Fibroblast of lung (primary cell): ENCODE measurements at places on chromosomes 3 and 15.

DNA sequence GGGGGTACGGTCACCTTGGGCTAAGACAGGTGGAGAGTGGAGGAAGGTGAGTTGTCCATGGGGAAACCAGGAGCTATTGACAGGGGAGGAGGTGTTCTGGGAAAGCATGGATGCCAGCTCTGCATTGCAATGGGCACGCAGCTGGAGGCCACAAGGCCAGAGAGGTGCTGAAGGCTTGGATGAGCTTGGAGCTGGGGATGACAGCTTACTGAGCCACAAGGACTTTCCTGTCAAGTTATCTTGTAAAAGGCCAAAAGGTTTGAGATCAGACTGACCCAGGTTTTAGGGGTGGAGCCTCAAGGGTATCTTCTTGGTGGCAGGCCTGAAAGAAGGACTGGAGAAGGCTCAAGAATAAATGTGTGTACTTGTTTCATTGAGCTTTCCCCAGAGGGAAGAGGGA, 115.2 kb downstream of the ASB7 start:
- no peak overlapping the region for H3K27ac ChIP-seq
- peaks cover 16% of the 10 kb centered on the region for H3K4me1 ChIP-seq
- no peak for DNase-seq
- H3K4me3 ChIP-seq = no peak overlapping the region

- peaks cover 2% of the 10 kb centered on the region for H3K36me3 ChIP-seq
- H3K4me3 ChIP-seq = no peak overlapping the region
- H3K27me3 ChIP-seq = no peaks in the 10 kb centered on the region
- no peak overlapping the region for H3K27ac ChIP-seq
- DNase-seq = no peak
These were observed 16.9 kb upstream of the NXPE3 start for GRCh38 chr3:101762041-101762646.

- peak overlapping the region; percentile 79 for H3K27ac ChIP-seq
- no peak for DNase-seq
- H3K36me3 ChIP-seq = no peaks in the 10 kb centered on the region
- H3K4me3 ChIP-seq = no peak overlapping the region
- peaks cover 24% of the 10 kb centered on the region for H3K4me1 ChIP-seq
These were observed 44.0 kb upstream of the MANF start for GRCh38 chr3:51340989-51341636.

DNA sequence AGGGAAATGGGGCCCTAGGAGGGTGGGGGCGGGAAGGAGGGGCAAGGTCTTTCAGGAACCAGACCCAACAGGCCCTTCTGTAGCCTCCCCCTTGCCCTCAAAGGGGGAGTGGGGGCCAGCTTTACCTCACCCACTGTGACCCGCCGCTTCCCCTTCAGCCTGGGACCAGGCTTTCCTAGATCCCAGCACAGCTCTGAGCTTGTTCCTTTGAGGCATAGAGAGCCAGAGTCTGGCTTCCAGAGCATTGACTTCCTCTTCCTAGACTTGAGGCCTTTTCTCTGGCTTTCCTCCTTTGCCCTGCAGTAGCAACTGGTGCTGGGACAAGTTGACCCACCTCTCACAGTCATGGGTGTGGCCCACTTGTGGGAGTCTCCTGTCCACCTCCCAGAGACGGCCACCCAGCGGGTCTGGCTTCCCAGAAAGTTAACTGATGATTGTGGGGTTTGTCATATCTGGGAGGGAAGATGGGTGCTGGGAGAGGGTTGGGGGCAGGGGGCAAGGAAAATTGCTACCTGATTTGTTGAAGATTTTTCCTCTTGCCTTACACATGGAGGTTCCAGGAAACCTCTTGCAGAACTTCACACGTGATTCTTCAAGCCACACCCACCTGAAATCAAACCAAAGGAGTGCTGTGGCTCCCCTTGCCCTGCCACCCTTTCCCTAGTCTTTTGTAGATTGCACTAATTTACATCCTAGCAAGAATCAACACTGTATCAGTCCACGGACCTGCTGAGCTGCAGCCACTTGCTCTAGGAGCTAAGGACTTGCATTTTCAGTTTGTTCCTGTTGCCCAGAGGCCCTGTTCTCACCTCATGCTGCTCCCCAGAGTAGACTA, 4.1 kb upstream of the CHST14 start:
- no peak for DNase-seq
- peaks cover 3% of the 10 kb centered on the region for H3K36me3 ChIP-seq
- no peak overlapping the region for H3K27ac ChIP-seq
- H3K27me3 ChIP-seq = no peaks in the 10 kb centered on the region
- H3K4me3 ChIP-seq = no peak overlapping the region

GRCh38 chr3:3081381-3082233, 28.6 kb downstream of the IL5RA start:
- H3K27ac ChIP-seq = no peak overlapping the region
- DNase-seq = no peak
- H3K4me1 ChIP-seq = no peaks in the 10 kb centered on the region
- H3K4me3 ChIP-seq = no peak overlapping the region
- no peaks in the 10 kb centered on the region for H3K27me3 ChIP-seq

- H3K4me1 ChIP-seq = no peaks in the 10 kb centered on the region
- H3K27ac ChIP-seq = no peak overlapping the region
- H3K4me3 ChIP-seq = no peak overlapping the region
These were observed 127.4 kb downstream of the UBE2E2 start for GRCh38 chr3:23330568-23330967.

DNA sequence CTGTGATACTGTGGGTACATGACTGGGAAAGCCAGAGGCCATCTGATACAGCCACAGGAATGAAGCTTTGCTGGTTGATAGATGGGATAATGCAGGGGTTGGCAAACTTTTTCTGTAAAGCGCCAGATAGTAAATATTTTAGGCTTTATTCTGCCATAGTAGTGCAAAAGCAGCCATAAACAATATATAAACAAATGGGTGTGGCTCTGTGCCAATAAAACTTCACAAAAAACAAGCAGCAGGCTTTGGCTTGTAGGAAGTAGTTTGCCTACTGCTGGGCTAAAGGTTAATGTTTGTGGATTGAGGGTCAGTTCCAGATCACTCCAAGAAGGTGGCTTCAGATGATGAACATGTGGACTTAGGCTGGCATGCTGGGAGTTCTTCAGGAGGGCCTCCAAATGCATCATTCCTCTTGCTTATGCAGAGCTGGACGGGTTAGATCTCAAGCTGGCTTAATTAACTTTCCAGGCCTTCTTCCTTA, 305.7 kb downstream of the RPLP1 start:
- H3K4me1 ChIP-seq = no peaks in the 10 kb centered on the region
- DNase-seq = peak; percentile 87
- H3K4me3 ChIP-seq = no peak overlapping the region
- H3K36me3 ChIP-seq = no peaks in the 10 kb centered on the region
- H3K27me3 ChIP-seq = no peaks in the 10 kb centered on the region

- no peaks in the 10 kb centered on the region for H3K36me3 ChIP-seq
- H3K4me1 ChIP-seq = no peaks in the 10 kb centered on the region
- no peaks in the 10 kb centered on the region for H3K27me3 ChIP-seq
- DNase-seq = no peak
These were observed 25.5 kb downstream of the MCCC1 start for GRCh38 chr3:183073839-183074238.

DNA sequence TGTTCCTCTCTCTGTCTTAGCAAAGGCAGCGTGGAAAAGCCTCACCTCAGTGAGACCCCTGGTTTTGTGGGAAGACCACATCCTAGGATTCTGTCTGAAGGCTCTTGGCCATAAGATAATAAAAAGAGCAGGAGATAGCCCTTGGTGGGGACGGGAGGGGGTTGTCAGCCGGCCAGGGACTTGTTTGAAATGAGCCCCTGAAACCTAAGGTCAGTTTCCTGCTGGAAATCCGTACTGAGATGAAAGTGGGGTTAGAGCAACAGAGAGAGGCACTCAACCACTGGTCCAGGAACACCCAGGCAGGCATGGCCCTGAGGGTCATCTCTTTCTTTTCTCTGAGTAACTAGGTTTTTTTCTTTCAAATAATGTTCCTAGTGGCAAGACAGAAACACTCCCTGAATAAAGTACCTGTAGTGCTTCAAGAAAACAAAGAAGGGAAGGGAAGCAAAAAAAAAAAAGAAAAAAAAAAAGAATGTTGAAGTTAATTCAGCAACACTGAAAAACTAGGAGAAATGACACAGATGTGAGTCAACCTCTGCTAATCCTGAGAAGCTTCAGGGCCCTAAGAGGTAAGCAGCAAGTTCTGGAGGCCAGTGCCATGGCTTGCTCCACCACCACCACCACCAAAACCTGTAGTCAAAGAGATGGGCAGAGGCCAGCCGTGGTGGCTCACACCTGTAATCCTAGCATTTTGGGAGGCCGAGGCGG, 3.2 kb downstream of the ITGB5 start:
- peaks cover 9% of the 10 kb centered on the region for H3K4me1 ChIP-seq
- no peaks in the 10 kb centered on the region for H3K36me3 ChIP-seq
- no peak overlapping the region for H3K4me3 ChIP-seq

- no peak for DNase-seq
- no peak overlapping the region for H3K4me3 ChIP-seq
- peak overlapping the region; percentile 63 for H3K27ac ChIP-seq
- H3K27me3 ChIP-seq = no peaks in the 10 kb centered on the region
- no peaks in the 10 kb centered on the region for H3K36me3 ChIP-seq
These were observed 1.0 kb upstream of the CEP70 start for GRCh38 chr3:138594935-138595610.

DNA sequence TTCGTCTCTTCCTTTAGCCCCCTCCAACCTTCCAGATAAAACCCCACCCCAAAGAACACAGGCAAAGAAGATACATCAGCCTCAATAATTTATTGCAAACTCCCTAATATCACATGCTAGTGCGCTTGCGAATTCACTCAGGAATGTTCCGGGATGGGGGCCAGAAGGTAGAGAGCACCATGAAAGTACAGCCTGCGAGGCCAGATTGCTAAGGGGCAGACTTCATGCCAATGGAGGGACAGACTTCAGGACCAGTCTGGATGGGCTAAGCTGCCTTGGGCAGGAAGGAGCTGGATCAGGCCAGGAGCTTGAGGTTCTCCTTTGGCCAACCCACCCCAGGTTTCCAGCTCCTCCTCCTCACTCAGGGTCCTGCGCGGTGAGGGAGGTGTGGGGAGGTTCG, 13.4 kb downstream of the CIDEC start:
- H3K27me3 ChIP-seq = no peaks in the 10 kb centered on the region
- peaks cover 7% of the 10 kb centered on the region for H3K4me1 ChIP-seq
- no peaks in the 10 kb centered on the region for H3K36me3 ChIP-seq

- H3K36me3 ChIP-seq = no peaks in the 10 kb centered on the region
These were observed 99.8 kb downstream of the MYH15 start for GRCh38 chr3:108410531-108410984.

- no peak overlapping the region for H3K4me3 ChIP-seq
- H3K36me3 ChIP-seq = no peaks in the 10 kb centered on the region
- H3K27me3 ChIP-seq = no peaks in the 10 kb centered on the region
- no peak overlapping the region for H3K27ac ChIP-seq
- no peak for DNase-seq
These were observed 244.5 kb downstream of the CNTN4 start for GRCh38 chr3:2343031-2343682.

- H3K4me1 ChIP-seq = peaks cover 70% of the 10 kb centered on the region
- no peak overlapping the region for H3K4me3 ChIP-seq
- DNase-seq = no peak
- H3K27ac ChIP-seq = peak overlapping the region; percentile 92
- H3K36me3 ChIP-seq = peaks cover 61% of the 10 kb centered on the region
These were observed 5.5 kb downstream of the AMOTL2 start for GRCh38 chr3:134368751-134369105.

- no peaks in the 10 kb centered on the region for H3K36me3 ChIP-seq
- H3K4me3 ChIP-seq = no peak overlapping the region
- peaks cover 3% of the 10 kb centered on the region for H3K27me3 ChIP-seq
- H3K4me1 ChIP-seq = no peaks in the 10 kb centered on the region
- peak; percentile 75 for DNase-seq
These were observed 9.8 kb upstream of the RUVBL1 start for GRCh38 chr3:128133273-128133883.

- peaks cover 2% of the 10 kb centered on the region for H3K36me3 ChIP-seq
- H3K27me3 ChIP-seq = no peaks in the 10 kb centered on the region
- no peak for DNase-seq
- H3K27ac ChIP-seq = no peak overlapping the region
- H3K4me3 ChIP-seq = no peak overlapping the region
- no peaks in the 10 kb centered on the region for H3K4me1 ChIP-seq
These were observed 28.5 kb upstream of the CMTM6 start for GRCh38 chr3:32531010-32531647.

DNA sequence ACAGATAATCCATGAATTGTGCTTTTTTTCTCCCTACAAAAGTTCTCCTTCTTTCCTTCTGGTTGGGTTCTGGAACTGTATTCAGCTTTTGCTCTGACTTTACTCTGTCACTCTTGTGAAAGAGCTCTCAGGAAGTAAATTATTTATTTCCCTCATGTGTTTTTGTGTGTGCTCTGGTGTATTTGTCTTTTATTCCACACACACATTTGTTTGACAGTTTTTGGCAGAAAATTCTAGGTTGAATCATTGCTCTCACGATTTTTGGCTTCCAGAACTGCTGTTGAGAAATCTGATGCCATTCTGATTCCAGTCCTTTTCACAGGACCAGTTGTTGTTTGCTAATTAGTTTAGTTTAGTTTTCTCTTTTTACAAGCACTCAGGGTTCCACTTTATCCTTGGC, 172.8 kb downstream of the PLCH1 start:
- no peaks in the 10 kb centered on the region for H3K36me3 ChIP-seq
- H3K27me3 ChIP-seq = no peaks in the 10 kb centered on the region
- no peak overlapping the region for H3K27ac ChIP-seq
- H3K4me3 ChIP-seq = no peak overlapping the region
- no peaks in the 10 kb centered on the region for H3K4me1 ChIP-seq

- H3K36me3 ChIP-seq = peaks cover 16% of the 10 kb centered on the region
- H3K27ac ChIP-seq = no peak overlapping the region
- no peaks in the 10 kb centered on the region for H3K27me3 ChIP-seq
- H3K4me3 ChIP-seq = no peak overlapping the region
These were observed 7.0 kb downstream of the DNAJB11 start for GRCh38 chr3:186577521-186577920.

DNA sequence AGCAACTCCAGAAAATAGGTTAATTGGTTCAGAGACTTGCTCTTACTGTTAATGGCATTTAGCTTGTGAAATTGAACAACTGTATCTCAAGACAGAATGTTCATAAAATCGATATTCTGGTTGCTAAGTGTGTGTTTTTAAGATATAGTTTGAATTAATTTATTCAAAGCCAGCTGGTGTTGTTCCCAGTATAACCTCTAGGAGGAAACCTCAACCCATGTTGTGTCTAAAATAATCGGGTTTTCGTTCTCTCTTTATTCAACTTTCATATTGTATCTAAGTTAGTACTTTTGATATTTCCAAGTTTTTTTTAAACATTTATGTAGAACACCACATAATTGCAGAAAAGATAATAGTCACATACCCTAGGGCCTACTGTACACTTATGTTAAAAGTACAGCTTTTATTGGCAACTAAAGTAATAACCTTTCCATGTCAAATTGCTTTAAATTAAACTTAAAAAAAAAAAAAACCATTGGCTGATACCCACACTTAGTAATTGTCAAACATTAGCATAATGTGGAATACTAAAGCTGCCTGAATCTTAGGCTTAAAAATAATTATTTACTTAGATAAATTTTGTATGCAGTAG, 90.9 kb downstream of the SAMMSON start:
- no peaks in the 10 kb centered on the region for H3K36me3 ChIP-seq
- H3K27ac ChIP-seq = no peak overlapping the region
- H3K4me3 ChIP-seq = no peak overlapping the region
- no peaks in the 10 kb centered on the region for H3K4me1 ChIP-seq
- no peaks in the 10 kb centered on the region for H3K27me3 ChIP-seq
- peak; percentile 53 for DNase-seq
